ENCODE measurements at places on chromosomes 3 and 15.
A peak's percentile ranks its signal among the peaks of the same experiment; 100 is the strongest.

DNA sequence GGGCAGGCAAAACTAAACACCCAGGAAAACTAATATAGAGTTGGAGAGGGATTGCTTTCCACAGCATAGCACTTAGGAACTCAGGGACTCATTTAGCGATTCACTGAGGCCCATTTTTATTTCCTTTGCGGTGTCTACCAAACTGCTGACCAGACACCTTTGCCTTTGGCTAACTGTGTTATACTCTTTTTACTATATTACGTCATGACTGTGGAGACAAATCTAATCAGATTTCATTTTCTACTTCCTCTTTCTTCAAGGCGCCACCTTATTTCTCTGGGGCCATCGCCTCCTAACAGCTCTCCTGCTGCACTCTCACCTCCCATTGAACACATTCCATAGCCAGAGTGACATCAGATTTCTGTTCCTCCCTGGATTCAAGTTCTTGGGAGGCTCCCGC lies 215.7 kb upstream of the WNT5A start:
- DNase-seq, result no peak

DNA sequence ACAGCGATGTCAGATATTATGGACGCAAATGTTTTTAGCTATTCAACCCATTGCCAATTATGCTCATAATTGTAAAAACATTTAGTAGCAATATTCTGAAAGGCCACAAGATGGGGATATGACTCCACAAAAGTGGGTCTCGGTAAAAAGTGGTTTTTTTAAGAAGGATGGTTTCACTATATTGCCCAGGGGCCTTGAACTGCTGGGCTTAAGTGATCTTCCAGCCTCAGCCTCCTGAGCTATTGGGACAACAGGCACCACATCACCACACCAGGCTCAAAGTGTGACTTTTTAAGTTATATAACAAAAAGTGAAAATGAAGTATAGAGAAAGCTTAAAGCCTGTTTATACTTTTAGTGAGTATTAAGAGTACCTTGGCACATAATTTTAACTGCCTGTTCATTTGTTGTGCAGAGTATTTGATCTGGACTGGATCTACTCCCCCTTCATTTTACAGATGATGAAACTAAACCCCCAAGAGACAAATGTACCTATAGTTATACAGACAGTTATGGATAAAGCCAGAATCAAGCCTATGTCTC lies 9.4 kb downstream of the NAA50 start:
- DNase-seq, result no peak

DNA sequence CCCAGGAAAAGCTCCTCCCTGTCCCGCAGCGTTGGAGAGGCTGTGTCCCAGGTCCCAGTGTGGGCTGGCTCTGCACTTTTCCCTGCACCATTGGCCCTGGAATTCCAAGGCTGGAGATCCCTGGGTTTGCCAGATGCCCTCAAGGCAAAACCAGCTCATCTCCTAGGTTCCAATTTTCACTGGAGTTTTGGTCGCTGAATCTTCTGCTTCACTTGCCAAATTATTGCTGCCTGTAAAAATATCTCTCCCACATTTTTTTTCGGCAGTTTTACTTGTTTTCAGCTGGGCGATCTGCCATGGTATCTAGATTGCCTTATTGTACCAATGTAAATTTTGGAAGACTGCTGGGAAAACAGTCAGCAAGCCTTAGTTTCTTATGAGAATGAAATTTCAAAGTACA lies 150.9 kb upstream of the ATP10A start:
- DNase-seq, result no peak

- DNase-seq, result no peak
Observed at GRCh38 chr15:31328969-31329639, 2.5 kb downstream of the KLF13 start.

- DNase-seq, result peak; percentile 30
Observed at GRCh38 chr15:38354315-38354929, 99.5 kb upstream of the FAM98B start.

DNA sequence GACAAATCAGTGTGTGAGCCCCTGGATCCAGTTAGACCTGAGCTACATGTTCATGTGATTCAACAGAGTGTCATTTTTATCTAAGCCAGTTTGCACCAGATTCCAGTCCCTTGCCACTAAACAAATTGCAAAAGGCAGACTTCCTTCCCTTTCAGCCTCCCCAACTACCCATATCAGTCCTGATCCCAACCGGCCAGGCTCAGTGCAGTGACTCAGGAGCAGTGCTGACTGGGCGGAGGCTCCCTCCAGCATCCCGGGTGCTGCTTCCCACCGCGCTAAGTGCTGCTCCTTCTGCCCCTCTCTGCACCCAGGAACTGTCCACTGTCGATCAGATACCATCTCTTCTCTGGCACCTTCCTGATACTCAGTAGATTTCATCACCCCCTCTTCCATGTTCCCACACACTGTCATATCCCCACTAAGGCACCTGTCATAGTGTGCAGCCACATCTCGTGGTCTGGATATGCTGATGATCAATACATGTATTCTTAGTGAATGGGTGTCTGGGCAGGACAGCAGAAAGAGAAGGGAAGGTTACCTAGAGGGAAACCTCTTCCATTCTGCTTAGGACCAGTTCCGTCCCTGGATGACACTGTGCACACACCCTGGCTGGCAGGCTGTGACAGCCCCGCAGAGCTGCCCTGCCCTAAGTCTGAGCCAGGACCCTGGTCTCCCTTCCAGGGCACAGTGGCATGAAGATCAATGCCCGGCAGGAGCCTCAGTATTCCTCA lies 108.8 kb upstream of the RAD18 start:
- no peak for DNase-seq

- no peak for DNase-seq
Observed at GRCh38 chr3:152392272-152392880, 123.6 kb downstream of the MBNL1 start.

GRCh38 chr3:38214560-38214959 lies 49.2 kb downstream of the OXSR1 start:
- no peak for DNase-seq

DNA sequence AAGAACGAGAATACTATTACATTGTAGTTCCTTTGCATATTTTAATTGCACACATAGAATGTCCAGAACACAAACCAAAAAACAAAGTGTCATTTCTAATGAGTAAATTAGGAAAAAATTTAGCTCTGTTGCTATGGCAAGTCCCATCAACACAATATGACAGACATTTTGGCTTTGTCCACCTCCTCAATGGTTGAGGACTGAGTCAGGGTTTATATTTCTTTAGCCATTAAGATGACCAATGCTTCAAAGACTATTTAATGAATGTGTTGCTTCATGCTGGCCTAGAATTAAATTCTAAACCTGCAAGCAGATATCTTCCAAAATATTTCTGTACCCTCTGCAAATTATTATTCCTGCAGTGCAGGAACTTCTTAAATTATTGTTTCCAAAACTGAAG lies 719.2 kb downstream of the NTRK3 start:
- DNase-seq, result no peak

GRCh38 chr3:172096881-172097420 lies 57.6 kb downstream of the FNDC3B start:
- DNase-seq, result no peak

- no peak for DNase-seq
Observed at GRCh38 chr3:155984791-155985417, 114.5 kb downstream of the GMPS start.

GRCh38 chr3:45957586-45957985 lies 14.3 kb downstream of the CXCR6 start:
- no peak for DNase-seq

- DNase-seq, result no peak
Observed at GRCh38 chr3:70640481-70640880, 328.0 kb upstream of the MDFIC2 start.

GRCh38 chr3:132255041-132255745 lies 62.0 kb upstream of the ACP3 start:
- no peak for DNase-seq

GRCh38 chr3:12532182-12532581 lies 13.1 kb downstream of the MKRN2OS start:
- no peak for DNase-seq

DNA sequence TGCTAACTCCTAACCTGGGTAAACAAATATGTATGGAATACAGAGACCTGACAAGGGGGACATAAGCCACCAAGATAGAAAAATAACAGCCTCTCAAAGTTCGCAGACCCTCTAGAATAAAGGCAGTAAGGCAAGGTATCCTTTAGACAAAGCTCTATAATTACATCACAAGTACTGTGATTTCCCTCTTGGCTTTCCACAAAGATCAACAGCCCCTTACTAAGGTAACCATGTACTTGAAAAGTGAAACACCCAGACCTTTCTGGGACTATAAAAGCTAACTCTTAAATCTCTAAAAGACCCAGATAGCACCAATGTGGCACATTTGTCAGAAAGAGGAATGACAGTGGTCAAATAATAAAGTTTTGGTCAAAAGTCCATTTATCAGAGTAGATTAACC lies 51.9 kb downstream of the TBL1XR1 start:
- DNase-seq, result no peak

DNA sequence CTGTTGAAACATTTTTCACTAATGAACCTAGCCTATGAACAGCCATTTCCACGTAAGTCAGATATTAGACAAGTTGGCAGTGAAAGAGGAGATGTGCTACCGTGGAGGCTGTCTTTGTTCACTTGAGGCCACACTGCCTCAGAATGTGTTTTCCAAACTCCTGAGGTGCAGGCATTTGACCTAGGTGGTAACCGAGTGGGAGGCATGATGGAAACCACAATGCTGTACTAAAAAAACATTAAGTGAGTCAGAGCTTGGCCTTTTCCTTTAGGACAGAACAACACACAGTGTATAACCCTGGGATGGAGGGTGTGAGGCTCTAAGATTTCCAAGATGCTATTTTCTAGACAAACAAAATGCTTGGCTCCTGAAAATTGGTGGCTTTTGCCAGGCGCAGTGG lies 406.3 kb downstream of the SOX2 start:
- DNase-seq, result no peak

- DNase-seq, result no peak
Observed at GRCh38 chr15:74655424-74655823, 39.8 kb downstream of the CLK3 start.

- no peak for DNase-seq
Observed at GRCh38 chr15:45395943-45396342, 17.6 kb upstream of the GATM start.

DNA sequence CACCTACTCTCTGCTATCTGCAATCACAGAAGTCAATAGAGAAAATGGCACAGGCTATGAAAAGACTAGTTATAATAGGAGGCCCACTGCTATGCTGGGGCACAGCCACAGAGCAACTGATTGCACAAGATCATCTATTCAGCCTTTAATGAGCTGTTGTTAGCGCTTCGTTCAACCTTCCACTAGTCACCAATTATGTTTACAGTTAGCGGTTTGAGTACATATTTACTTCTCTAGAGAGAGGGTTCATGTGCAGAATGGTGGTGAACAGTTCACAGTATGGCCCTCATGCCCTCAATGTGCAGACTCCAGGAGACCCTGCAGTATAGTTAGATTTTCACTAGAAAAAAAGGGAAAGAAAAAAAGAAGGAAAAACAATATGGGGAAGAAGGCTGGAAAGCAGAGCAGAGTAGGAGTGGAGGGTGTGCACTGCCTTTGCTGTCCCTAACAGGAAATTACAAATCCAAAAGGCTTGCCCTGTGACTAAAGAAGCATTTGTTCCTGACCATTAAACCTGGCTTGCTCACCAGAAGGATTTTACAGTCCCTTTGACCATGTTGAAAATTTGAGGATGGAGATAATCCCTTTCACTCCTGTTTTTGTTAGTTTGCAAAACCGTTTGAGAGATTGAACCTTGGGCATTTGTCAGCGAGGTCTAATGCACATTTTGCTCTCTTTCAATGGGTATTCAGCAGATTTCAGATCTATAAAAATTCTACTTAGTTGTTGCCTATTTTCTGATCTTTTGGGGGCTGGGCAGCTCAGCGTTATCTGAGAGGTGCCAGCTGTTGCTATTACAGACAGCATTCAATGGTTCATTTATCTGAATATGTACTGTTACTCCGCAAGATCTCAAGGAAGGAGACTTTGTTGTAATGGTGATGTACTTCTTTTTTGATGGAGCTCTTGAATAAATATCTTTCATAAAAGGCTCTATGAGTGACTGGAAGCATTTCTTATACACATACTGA lies 296.1 kb downstream of the LSAMP start:
- no peak for DNase-seq

GRCh38 chr15:92648190-92648875 lies 7.2 kb downstream of the FAM174B start:
- no peak for DNase-seq

- no peak for DNase-seq
Observed at GRCh38 chr15:81006124-81006523, 5.4 kb downstream of the TLNRD1 start.

GRCh38 chr3:114005481-114005880 lies 50.8 kb downstream of the CCDC191 start:
- no peak for DNase-seq

- DNase-seq, result no peak
Observed at GRCh38 chr3:134229038-134229437, 21.6 kb downstream of the RYK start.

- DNase-seq, result no peak
Observed at GRCh38 chr15:52392008-52392687, 96.5 kb upstream of the MYO5C start.

- peak; percentile 18 for DNase-seq
Observed at GRCh38 chr15:65833501-65834205, 35.6 kb upstream of the RAB11A start.

- DNase-seq, result no peak
Observed at GRCh38 chr3:159902546-159903314, 85.9 kb upstream of the IL12A start.

Measured in stimulated activated CD8-positive, alpha-beta memory T cell treated with anti-CD3 and anti-CD28 coated beads, Interleukin-4, amount 100 ng/mL, for 24 hours (primary cell).